Ammon's horn (tissue), 1 donor: ENCODE measurements at places on chromosomes 12 and 14.

GRCh38 chr12:20268771-20269170, 99.6 kb upstream of the PDE3A start:
- no peak for DNase-seq

DNA sequence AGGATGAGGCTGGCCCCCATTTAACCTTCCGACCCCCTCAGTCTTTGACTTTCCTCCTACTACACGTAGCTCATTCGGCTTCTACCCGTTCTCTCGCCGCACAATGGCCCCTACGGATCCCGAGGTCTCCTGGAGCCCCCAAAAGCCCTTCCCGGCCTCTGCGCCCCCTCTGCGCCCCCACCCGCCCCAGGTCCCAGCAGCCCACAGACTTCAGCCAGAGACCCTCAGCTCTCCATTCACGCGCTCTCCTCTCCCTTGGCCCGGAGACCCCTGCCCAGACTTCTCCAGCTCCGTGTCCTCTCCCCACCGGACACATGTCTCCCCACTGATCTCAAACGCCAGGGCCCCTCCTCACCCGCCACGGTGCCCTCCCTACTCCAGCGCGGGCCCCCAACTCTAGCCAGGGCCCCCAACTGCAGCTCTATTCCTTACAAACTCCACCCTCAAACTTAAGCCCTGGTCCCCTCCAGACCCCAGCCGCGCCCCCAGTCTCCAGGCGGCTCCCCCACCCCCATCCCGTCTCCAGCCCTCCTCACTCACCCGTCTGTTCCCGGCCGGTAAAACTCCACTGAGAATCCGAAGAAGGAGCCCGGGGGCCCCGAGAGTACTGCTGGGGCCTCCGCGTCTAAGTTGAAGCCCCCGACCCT, 502 bp downstream of the ITGA5 start:
- DNase-seq, result no peak

GRCh38 chr12:53974084-53975063, at the start of gene HOTAIR:
Gene HOTAIR, minus strand, starts transcription at chr12:53974954.
- no peak for DNase-seq

- DNase-seq, result no peak
Observed at GRCh38 chr12:67002720-67003119, 266.4 kb upstream of the CAND1 start.

DNA sequence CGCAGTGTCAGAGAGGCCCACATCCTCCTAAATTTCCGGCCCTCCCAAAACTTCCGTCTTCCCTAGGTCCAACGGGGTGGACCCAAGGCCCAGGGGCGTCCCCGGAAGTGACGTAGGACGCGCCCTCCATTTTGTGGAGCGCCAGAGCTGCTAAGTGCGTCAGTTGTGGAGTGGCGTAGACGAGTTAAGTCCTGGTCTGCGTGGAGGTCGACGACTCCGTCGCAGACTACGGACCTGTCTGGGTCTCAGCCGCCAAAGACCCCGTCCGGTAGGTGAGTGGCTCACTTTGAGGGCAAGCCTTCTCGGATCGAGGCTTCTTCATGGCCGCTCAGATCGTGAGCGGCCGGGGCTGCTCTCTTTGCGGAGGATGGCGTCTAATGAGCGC, at the start of gene SRSF5:
TSS of gene SRSF5 (plus strand) at position 159 of the 385 bp plus-strand sequence. CDS start 1,015 bp downstream, outside the sequence.
- peak; percentile 98 for DNase-seq
